Cerebellar nuclear complex (tissue), 1 donor: ENCODE measurements at places on chromosomes 16 and 17.

DNA sequence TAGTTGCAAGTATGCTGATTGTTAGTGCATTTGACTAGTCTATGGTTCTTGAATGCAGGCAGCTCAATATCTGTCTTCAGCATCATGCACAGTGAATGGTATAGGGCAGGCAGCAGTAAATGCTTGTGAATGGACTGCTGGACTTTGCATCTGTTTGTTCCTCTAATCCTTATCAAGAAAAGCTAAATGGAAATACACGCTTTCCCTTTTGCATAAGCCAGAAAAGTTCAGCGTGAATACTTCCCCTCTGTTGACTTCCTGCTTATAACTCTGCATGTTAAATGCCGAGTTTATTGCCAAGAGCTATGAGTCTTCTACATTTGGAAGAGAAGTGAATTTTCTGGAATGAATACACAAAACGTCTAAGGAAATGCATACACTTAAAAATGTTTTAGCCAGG is 127.9 kb upstream of the CPHXL start:
- no peak for DNase-seq

DNA sequence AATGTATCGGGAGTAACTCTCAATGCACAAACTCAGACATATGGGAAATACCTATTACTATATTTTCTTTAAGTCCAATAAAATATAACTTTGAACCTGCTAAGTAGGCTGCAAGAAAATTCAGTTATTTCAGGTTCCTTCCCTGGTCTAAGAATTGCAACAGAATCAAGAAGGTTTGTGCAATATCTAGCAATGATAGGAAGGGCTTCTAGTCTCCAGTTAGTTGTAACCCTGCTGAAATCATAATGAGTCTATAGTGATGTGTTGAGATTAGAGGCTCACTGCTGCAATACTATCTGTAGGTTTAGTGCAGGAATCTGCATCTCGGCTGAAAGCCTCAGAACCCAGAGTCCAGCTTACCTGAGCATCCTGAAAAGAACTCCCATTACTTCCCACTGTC is 110.5 kb downstream of the PMP22 start:
- no peak for DNase-seq

GRCh38 chr17:51335883-51336822 is 75.8 kb downstream of the UTP18 start:
- DNase-seq: no peak

GRCh38 chr17:18860161-18860972 is 2.4 kb downstream of the PRPSAP2 start:
- no peak for DNase-seq

DNA sequence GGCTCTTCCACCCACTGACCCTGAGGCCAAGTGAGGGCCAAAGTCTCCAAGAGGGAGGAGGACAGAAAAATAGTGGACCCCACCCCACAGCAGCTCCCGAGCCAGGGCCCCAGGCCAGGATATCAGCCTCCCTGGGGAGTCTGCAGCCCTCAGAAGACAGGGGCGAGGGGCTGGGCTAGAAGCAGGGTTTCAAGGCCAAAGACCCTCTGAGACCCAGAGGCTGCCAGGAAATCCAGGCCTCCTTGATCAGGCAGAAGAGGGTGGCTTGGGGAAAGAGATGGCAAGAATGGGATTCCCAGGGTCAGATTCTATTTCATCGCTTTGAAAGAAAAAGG is 156.1 kb downstream of the ZNF423 start:
- no peak for DNase-seq

DNA sequence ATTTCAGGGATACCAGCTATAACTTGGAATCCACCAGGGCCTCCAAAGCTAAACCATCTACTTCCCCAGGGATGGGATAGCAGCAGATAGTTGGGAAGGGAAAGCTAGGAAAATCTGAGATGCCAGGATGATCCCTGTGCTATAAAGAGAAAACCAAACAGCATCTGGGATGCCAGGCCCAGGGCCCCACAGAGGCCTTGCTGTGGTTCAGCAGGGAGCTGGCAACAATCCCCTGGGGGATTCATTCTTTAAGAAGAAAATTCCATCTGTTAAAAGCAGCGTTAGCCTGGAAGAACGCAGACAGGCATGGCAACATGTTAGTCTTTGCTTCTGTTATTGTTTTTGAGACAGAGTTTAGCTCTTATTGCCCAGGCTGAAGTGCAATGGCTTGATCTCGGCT is 16.6 kb downstream of the MYO18A start:
- no peak for DNase-seq

- no peak for DNase-seq
These were observed 8.2 kb downstream of the COTL1 start for GRCh38 chr16:84609563-84610177.

- no peak for DNase-seq
These were observed 46.5 kb upstream of the CPPED1 start for GRCh38 chr16:12850186-12850585.

DNA sequence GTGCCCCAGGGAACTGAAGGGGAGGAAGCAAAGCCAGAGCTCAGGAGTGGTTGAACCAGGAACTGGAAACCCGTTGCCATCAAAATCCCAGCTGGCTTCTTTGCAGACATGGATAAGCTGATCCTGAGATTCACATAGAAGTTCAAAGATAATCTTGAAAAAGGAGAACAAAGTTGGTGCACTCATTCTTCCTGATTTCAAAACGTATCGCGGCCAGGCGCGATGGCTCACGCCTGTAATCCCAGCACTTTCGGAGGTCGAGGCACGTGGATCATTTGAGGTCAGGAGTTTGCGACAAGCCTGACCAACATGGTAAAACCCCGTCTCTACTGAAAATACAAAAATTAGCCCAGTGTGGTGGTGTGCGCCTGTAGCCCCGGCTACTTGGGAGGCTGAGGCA is 7.1 kb downstream of the RAP1GAP2 start:
- DNase-seq: no peak

DNA sequence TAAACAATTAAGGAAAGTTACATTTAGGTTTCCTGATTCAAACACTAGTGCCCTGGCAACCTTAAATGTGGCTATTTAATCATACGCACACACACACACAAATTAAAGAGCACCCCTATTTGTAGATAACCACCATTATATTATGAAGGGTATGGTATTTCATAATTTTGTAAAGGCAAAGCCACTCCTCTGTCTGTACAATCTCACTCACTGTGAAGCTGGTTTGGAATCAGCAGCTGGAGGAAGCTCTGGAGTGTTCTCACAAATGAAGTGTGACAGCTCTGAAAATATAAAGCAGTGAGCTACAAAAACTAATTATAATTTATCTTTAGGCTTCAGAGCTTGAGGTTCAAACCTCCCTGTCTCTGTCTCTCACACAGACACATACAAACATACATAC is 57.9 kb upstream of the KCNJ16 start:
- DNase-seq: no peak

DNA sequence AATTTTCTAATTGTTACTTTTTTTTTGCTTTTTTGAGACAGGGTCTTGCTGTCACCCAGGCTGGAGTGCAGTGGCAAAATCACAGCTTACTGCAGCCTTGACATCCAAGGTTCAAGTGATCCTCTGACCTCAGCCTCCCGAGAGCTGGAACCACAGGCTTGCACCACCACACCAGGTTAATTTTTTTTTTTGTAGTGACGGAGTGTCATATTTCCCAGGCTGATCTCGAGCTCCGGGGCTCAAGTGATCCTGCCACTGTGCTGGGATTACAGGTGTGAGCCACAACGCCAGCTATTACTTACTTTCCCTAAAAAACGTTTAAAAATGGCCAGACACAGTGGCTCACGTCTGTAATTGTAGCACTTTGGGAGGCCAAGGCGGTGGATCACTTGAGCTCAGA is 6.6 kb downstream of the NPLOC4 start:
- DNase-seq: no peak

DNA sequence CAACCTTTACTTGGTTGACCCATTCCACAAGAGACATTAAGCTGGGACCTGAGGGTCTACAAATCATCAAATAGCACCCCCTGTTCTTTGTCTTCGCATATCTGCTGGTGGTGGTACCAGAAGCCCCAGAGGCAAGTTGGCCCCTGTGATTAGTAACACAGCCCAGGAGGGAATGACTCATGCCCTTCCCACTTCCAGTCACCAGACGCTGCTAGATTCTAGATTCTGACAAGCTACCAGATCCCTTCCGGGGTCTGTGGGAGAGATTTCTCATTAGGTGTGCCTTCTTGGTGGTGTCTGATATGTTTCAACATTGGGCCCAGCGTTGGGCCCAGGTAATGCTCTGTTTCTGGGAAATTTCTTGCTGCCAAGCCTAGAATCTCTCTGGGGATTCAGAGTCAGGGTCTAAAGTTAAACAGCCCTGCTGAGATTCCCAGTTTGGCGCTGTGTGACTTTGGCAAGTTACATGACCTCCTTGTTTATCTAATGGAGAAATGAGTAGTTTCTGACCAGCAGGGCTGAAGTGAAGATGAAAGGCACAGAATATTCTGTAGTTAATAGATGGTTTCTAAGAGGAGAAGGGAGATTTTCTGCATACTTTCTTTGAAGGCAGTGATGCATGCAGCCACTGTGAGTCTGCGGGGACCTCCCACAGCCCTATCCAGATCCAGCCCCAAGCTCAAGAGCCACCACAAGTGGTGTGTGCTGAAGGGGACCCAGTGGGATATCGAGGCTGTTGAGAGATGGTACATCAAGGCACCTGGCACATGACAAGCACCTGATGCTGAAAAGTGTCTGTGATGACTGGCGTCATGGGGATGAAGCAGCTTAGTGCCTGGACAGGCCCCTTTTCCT is 3.9 kb downstream of the TRPV2 start:
- no peak for DNase-seq

DNA sequence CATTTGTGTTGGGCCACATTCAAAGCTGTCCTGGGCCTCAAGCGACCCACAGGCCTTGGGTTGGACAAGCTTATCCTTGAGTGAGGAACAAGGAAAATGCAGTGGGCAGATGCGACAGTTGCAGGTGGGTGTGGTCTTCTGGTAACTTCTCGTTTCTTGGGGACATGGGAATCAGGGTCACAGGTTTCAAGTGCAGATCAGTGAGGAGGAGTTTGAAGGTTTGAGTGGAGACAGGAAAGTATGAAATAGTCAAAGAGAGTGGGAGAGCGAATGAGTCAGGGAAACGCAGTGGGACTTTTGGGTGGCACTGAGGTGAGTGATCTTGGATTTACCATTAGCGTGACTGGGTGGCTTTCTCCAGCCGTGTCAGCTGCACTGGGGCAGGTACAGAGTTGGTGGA is 15.4 kb upstream of the CCL22 start:
- DNase-seq: no peak

DNA sequence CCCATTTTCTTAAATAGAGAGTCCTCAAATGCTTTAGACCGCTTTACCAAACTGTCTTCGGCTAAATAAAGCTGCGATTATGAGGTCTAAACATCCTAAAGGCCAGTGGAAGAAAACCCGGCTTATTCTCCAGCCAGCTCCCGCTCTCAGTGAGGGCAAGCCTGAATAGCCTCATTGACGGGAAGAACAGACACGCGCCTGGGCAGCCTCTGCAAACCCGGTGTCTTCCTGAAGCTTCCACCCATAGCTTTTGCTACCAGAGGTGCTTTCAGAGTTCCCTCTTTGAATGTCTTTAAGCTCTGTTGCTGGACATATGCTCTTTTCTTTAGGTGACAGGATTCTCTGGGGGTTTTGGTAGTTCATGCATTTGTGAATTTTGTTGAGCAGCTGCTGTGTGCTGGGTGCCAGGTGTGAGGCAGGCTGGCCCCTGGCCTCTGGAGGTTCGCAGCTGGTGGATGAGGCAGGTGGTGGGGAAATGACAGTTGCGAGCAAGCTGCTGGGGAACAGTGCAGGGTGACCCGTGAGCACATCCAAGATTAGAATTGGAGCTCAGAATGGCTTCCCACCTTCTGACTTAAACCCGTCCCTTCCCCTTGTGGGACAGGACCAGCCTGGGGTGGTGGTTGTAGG is 44.7 kb downstream of the CRISPLD2 start:
- no peak for DNase-seq

GRCh38 chr16:78368121-78369102 is 269.0 kb downstream of the WWOX start:
- DNase-seq: no peak

DNA sequence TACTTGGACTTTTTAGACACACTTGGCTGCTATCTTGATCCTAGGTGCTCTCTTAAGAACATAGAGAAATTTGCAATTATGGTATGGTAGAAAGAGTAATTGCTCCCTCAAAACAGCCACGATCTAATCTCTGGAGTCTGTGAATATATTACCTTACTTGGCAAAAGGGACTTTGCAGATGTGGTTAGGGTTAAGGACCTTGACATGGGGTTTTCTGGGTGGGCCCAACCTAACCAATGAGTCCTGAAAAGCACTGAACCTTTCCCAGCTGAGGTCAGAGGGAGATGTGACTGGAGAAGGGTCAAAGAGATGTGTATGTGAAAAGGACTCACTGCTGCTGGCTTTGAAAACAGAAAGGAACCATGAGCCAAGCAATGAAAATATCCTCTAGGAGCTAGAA is 26.7 kb upstream of the MED13 start:
- DNase-seq: no peak

DNA sequence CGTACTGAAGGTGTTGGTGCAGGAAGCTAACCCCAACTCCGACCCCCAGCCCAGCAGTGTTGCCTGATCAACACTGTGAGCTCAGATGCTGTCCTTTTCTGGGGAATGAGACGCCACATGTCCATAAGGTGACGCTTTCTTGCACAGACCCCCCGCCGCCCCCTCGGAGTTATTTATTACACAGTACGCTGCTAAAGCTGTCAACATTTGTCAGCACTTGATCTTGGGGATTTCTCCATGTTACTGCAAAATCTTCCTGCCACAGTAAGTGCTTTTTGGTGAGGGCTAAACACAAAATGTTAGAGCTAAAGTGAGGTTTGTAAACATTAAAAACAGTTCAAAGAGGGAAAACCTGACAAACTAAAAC is 15.9 kb downstream of the CMTM3 start:
- DNase-seq: no peak

DNA sequence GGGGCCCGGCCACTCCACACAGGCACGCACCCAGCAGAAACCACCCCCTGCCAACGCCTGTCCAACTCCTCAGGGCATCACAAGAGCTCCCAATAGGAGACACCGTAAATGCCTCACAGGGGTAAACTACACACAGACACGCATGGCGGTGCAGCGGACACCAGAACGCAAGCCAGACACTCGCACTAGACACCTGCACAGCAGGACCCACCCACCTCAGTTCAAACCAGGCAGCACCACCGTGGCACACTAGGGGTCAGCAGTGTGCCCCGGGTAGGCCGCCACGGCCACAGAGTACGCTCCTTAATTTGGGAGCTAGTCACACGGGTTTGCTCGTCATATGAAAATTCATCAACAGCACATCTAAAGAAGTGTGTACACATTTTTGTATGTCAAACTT is 3.4 kb downstream of the SLC38A10 start:
- DNase-seq: no peak

DNA sequence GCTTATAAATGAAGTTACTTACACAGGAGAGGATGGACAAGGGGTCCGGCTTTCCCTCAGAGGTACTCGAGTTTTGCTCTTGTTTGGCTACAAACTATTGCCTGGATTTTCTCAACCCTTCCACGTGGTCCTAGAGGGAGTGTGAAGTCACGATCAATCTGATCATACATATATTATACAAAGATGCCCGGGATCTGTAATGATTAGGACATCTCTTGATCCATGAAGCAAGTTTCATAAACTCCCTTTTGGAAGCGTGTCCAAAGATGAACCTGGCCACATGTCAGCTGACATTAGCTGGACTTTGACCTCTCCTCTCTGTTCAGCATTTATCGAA is 2.3 kb upstream of the CDH11 start:
- no peak for DNase-seq

GRCh38 chr17:4023220-4023619 is 59.0 kb upstream of the ATP2A3 start:
- no peak for DNase-seq

GRCh38 chr16:78727536-78727935 is 628.1 kb downstream of the WWOX start:
- no peak for DNase-seq

GRCh38 chr17:11625878-11626277 is 27.6 kb downstream of the DNAH9 start:
- no peak for DNase-seq
